Sciatic nerve (tissue), 2 donors: ENCODE measurements at places on chromosomes 7 and 10. TPM values are rescaled to one million over a fixed set of nuclear protein-coding genes. Genes with fewer than 3 reads are reported as not detected.

DNA sequence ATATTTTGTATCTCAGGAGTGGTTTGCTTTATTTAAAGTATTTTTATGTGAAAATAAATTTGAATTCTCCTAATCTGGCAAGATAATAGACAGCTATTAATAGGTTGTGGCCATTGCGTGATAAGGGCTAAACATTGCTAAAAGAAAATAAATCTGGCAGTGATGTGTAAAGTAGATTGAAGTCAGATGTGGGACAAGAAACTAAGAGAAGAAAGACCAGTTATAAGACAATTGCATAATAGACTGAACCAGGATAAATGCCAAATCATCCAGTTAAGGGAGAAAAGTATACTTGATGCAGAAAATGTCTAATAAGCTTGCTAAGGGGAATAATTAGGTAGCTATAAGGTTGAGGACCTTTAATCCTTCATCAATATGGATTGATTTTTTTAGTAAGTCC is 197.5 kb upstream of the CSTF2T start:
- no peak for DNase-seq

DNA sequence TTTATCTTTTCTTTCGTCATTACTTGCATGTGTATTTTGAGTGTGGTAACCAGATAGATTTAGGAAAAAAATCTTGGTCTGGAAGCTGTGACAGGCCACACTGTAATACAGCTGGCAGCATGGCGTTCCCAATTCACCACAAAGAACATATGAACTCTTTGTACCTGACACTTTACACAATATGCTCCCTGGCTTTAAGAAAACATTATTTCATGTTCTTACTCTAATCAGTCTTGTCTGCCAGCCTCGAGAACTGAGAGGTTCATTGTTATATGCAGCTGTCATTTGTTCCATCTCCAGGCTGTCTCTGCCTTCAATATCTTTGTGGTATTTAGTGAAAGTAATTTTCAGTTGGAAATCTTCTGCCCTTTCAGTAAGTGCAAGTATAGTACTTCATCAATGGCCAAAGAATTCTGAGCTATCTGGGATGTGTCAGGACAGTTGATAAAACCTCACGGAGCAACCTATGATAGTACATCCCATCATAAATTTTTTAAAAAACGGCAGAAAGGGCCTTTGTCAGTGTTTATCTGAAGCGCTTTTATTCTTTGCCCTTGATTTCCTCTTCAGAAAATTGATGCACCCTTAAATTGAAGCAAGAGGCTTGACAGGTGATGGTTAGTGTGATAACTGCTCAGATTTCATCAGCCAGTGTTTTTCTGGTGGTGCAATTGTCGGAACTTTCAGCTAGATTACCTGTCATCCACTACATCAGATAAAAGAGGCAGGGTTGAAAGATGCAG is 146.3 kb upstream of the SP8 start:
- no peak for DNase-seq

DNA sequence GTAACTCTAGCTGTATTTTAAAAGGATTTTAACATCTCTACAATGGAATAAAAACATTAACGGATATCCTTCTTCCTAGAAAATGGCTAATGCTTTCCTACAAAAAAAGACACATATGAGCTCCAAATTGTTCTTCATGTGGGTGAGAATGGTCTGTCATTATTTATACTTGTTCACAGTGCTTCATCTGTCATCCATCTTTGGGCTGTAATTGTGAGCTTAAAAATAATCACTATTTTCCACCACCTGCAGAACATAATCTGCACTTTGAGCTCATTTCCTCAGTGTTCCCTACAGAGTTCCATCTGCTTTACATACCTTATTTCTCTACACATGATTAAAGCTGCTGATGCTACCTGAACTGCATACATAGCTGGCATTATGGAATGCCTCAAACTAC is 979.1 kb upstream of the C7orf33 start:
- DNase-seq: no peak

DNA sequence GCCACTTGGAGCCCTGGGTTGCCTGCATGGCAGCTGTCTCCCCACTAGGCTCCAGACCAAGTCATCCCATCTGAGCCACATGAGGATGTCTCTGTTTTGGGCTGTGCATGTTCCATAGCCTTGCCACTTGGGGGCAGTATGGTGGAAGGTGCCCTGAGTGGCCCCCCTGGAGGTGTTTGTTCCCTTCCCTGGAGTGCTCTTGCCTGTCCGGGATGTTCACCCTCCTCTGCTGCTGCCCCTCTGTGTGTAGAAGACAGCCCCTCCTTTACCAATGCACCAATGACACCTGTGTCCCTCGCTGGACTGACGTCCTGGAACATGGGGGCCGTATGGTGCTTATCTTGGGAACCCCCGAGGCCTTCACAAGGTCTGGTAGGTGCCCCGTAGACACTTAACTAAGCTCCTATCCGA is 100.2 kb downstream of the ACTR3B start:
- no peak for DNase-seq

DNA sequence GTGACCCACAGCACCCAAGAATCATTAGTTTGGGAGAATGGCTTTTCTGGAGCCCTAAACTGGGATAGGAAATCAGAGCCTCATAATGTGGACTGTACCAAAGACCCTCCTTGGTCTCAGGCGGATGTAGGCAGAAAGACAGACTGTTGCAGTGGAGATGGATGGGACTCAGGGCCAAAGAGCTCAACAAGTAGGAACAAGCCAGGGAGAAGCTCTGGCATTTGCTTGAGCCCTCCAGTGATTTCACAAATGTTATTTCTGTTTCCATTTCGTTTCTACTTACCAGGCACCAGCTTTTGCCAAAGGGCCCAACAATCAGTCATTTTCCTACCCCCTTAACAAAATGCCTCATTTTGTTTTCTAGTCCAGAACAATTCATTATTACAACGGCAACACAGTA is 762.7 kb downstream of the KCNMA1 start:
- no peak for DNase-seq

GRCh38 chr10:10587744-10588393 is 429.8 kb upstream of the CELF2 start:
- DNase-seq: no peak

The GRM3 gene
- total RNA-seq: not detected

The BTBD16 gene
- 0.89 TPM for total RNA-seq

The LRIT1 gene
- not detected for total RNA-seq

The SDK1 gene
- 11.2 TPM for total RNA-seq
